Fibroblast of skin of scalp (primary cell): ENCODE measurements at places on chromosomes 12 and 14.

- no peak for DNase-seq
These were observed 58.2 kb downstream of the MVK start for GRCh38 chr12:109631751-109632150.

- no peak for DNase-seq
These were observed 285.9 kb downstream of the MDGA2 start for GRCh38 chr14:47389535-47389934.

DNA sequence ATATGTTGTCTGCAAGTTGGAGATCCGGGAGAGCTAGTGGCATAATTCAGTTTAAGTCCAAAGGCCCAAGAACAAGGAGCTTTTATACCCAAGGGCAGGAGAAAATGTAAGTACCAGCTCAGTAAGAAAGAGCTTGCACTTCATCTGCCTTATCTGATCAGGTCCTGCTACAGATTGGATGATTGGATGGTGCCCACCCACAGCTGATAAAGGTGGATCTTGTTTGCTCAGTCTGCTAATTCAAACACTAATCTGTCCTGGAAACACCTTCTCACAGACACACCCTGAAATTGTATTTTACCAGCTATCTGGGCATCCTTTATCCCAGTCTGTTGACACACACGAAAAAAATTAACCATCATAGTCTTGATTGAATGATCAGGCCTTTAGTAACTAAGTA, 230.7 kb upstream of the SLC16A7 start:
- DNase-seq, result no peak

- DNase-seq, result no peak
These were observed 14.9 kb downstream of the EML1 start for GRCh38 chr14:99808154-99808505.
